Activated CD8-positive, alpha-beta memory T cell treated with anti-CD3 and anti-CD28 coated beads for 4 hours (primary cell): ENCODE measurements at places on chromosomes 5 and 9.

- DNase-seq, result no peak
Measured at GRCh38 chr9:20603524-20604268, 18.6 kb downstream of the MLLT3 start.

GRCh38 chr9:120410925-120411501 is 169.0 kb downstream of the CDK5RAP2 start:
- no peak for DNase-seq

GRCh38 chr5:65483546-65484346 is 2.0 kb upstream of the ADAMTS6 start:
- no peak for DNase-seq

DNA sequence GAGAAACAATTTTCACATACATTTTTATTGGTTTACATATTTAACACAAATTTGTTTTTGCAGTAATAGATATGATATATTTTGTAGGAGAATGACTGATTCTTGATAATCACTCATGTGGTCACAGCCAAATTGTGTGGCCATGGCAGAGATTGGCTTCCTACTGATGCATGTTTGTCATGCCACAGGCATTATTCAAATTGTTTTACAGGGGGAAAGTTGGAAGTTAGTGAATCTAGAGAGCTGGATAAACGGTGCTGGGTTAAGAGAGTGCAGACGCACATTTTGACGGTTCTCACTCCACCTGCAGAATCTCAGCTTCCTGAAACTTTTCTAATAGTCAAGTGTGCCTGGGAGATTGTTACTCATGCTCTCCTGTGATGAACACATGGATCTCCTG is 91.1 kb upstream of the FBN2 start:
- no peak for DNase-seq

- DNase-seq, result no peak
Measured at GRCh38 chr5:168234133-168234532, 57.3 kb upstream of the WWC1 start.

GRCh38 chr5:158502686-158503085 is 597.0 kb downstream of the EBF1 start:
- DNase-seq, result no peak

GRCh38 chr5:14521748-14522147 is 59.8 kb upstream of the OTULINL start:
- no peak for DNase-seq

GRCh38 chr5:174827558-174827957 is 103.2 kb downstream of the MSX2 start:
- no peak for DNase-seq

GRCh38 chr9:123414204-123414603 is 58.2 kb downstream of the CRB2 start:
- no peak for DNase-seq

DNA sequence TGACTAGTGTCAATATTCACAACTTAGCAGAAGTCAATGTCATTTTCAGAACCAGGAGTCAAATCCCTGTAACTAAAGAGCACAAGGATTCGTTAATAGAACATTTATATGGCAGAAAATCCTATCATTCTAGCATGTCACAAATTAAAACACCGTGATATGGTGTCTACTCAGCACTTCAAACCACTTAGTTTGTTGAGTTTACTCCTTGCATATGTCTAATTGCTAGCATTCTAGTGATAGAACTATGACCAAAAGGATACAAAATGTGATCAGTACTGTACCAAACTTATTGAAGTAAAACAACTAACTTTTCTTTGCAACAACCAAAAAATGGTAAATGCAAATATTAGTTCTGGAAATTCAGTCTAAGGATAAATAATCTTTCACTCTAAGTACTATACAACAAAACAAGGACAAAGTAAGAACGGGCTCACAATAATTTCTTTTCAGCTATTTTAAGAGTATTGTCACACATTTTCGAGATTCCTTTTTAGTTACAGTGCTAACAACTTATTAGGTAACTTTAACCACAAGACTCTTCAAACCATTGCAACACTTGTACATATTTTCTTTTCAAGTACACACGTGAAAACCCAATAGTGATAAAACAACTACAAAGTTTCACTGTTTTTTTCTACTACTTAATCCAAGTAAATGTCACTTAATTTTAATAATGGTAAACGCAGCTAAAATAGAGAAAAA is 845.2 kb upstream of the CDH10 start:
- no peak for DNase-seq

DNA sequence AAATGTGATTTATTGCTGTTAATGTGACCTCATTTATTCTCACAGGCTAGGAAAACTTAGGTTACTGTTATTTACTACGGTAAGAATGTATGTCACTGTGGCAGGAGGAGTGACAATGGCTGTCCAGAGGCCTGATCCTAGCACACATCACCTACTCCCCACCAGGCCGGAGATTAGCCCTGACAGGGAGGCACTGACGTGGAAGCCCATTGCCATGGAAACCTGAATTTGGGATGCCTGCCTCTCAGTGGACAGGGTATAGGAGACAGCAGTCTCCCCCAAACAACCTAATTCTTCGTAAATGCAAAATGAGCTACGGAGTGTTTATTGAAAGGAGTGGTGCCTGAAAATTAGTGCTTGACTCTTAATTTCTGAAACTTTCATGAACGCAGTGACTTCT is 87.6 kb upstream of the SMARCA2 start:
- no peak for DNase-seq

- no peak for DNase-seq
Measured at GRCh38 chr5:52961274-52961681, 27.9 kb upstream of the ITGA2 start.

- no peak for DNase-seq
Measured at GRCh38 chr5:132470010-132470392, 20.6 kb downstream of the IRF1 start.

DNA sequence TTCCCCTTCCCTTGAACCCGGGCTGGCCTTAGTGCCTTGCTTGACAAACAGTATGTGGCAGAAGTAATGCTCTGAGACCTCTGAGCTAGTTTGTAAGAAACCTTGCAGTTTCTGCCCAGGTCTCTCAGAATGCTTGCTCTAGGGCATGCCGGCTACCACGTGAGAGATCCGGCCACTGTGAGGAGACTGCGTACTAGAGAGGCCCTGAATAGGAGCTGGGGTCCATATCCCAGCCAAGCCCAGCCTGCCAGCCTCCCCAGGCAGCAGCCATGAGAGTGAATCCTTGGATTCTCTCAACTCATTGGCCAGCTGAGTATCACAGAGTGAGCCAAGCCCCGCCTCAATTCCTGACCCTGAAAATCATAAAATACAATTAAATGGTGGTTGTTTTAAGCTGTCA is 16.0 kb upstream of the COL15A1 start:
- DNase-seq, result no peak

DNA sequence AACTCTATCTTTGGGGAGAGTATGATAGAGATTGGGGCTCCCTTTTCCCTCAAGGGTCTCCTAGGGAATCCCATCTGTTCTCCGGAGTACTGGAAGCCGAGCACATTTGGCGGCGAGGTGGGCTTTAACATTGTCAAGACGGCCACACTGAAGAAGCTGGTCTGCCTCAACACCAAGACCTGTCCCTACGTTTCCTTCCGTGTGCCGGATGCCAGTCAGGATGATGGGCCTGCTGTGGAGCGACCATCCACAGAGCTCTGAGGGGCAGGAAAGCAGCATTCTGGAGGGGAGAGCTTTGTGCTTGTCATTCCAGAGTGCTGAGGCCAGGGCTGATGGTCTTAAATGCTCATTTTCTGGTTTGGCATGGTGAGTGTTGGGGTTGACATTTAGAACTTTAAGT is 21.5 kb downstream of the PTGS1 start:
- no peak for DNase-seq

GRCh38 chr9:133268335-133269056 is 6.5 kb downstream of the ABO start:
- DNase-seq, result no peak

DNA sequence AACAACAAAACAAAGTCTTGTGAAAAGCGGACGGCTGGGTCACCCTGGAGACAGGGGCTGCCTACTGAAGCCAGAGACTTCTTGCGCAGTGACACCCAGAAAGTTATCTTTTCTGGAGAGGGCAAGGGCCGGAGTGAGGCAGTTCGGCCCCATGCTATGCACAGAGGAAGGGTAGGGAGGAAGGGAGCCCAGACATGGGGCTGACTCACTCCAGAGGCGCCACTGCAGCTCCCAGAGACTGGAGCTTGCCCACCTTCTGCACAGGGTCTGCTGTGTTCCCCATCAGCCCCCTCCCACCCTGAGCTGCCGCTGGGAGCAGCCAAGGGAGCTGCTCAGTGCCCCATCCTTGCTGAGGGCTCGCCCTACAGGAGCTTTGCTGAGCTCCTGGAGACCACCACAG is 13.3 kb downstream of the SLC6A3 start:
- DNase-seq, result no peak
